GM13977 (cell line): ENCODE measurements at places on chromosomes 11 and 22.
A peak's percentile ranks its signal among the peaks of the same experiment; 100 is the strongest.

- DNase-seq = no peak
Observed at GRCh38 chr11:77876045-77876444, 55.1 kb downstream of the AAMDC start.

DNA sequence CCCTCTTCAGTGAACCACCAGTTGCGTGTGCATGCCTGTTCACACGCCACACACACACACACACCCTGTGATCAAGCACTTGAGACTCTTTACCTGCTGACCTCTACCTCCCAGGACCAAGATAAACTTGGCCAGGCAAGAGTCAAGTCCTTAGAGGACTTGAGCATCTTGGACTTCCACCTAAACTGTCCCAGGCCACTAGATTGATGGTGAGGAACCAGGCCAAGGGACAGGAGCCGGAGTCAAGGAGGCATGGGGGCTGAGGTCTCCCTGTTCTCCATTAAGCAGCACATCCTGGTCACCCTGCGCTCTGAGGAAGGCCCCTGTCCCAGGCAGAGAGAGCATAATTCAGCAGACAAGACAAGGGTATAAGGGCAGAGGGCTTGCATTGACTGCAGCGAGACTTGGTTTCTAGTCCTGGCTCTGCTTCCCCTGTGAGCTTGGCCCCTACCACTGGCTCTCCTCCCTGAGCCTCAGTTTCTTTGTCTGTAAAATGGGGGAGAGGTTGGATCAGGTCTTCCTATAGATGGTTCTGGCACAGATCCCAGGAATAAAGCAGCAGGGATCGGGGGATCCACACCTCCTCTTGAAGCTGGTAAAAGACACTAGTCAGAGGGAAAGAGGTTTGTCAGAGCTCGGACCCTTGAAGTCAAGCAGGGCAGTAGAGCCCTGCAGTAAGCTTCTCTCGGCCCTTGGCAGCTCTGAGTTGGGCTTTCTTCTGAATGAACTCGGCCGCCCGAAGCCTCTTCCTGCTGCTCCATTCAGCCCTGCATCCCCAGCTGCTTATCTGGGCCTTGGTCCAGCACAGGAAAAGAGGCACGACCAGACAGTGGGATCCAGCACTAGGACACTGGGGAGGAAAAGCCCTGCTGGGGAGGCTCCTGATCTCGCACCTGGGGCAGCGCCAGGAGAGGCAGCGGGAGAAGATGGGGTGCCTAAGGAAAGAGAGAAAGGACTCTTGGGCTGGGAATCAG, 2.0 kb downstream of the CREB3L1 start:
- no peak for DNase-seq

DNA sequence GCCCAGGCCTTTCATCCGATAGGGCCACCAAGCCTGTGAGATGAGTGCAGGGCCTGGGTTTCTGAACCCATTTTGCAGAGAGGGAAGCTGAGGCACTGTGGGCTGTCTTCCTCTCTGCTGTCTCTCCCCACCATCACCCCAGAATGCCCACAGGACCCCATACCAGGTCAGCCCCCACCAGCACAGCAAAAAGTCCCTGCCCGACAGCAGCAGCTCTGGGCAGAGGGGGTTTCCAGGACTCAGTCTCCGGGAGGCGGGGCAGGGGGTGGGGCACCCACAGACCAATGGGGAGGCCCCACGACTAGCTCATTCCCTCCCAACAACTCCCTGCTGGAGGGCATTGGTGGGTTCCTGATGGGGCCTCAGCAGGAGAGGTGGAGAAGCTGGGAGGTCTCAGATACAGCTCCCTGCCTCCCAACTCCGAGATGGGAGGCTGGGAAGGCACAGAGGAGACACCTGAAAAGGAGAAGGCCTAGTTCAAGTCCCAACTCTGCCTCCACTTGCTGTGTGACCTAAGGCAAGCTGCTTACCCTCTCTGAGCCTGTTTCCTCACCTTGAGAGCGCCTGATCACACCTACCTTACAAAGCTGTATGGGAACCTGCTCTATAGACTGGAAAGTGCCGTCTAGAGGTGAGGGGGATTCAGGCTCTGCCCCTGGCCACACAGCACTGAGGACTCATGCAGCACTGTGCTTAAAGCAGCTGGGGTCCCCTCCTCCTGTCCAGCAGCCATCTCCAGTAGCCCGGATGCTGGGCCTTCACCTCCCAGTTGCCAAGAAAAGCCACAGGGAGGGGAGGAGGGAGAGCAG, 3.5 kb downstream of the CBX7 start:
- peak; percentile 89 for DNase-seq

DNA sequence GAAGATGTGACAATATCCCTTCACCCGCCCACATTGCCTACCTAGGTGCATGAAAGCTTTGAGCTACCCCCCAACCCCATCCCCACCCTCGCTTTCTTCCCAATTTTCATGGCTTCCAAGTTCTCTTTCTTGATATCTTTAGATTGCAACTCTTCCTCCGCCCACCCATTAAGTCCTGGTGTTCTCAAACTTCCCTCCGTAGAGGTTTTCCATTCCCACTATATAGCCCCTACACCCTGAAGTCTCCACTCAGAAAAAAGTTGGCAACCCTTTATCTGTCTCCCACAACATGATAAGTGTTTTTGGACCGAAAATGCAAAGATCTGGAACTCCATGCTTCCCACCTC, 572 bp downstream of the ZNF70 start:
- no peak for DNase-seq
